AG04449 (cell line): ENCODE measurements at places on chromosomes 2 and 18.

DNA sequence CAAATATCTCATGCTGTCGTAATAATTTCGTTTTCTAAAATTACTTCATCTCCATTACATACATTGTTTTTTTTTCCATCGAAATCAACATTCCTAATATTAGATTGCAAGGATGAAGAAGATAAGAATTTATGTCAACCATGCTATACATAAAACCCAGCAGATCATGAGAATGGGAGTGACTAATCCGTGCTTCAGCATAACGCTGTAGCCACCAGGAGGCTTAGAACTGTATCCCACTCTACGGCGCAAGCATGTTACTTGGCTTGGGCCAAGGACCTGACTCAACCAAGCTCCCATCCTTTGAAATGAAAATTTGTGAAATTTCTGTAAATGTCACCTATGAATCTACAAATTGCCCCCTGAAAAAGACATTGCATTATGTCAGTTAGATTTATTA is 392.5 kb downstream of the FIGN start:
- no peak for DNase-seq

GRCh38 chr2:176819306-176819705 is 393.3 kb upstream of the HNRNPA3 start:
- DNase-seq = no peak

DNA sequence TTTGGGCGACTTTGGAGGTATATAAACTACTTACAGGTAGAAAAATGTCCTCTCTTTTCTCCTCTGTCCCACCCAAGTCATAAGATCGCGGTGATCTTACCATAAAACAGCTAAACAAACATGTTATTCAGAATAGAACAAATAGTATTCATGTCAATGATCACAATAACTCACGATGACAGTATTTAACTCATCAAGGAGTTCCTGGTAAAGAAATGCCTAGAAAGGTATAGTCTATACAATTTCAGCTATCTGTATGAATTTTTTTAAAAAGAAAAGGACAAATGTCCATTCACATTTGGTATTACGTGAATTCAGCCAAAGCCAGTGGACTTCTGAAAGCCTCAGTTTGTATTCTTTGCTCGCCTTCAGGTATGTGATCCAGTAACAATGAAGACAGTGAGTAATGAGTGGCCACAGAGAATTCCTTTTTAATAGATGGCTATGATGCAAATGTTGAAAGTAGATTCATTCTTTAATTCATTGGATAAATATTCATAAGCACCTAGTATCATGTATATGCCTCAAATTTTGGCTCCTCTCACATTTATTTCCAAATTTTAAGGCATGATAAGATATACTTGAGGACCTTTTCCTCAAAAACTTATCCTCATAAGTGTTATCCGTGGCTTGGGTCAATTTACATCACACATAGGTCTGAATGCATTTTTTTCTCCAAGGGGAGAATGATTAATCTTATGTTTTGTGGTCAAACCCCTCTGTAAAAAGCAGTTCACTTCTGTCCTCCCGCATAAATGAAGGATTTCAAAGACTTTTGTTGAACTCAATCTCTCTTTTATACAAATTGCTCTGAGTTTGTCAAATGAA is 20.3 kb downstream of the ABCB11 start:
- DNase-seq = no peak

DNA sequence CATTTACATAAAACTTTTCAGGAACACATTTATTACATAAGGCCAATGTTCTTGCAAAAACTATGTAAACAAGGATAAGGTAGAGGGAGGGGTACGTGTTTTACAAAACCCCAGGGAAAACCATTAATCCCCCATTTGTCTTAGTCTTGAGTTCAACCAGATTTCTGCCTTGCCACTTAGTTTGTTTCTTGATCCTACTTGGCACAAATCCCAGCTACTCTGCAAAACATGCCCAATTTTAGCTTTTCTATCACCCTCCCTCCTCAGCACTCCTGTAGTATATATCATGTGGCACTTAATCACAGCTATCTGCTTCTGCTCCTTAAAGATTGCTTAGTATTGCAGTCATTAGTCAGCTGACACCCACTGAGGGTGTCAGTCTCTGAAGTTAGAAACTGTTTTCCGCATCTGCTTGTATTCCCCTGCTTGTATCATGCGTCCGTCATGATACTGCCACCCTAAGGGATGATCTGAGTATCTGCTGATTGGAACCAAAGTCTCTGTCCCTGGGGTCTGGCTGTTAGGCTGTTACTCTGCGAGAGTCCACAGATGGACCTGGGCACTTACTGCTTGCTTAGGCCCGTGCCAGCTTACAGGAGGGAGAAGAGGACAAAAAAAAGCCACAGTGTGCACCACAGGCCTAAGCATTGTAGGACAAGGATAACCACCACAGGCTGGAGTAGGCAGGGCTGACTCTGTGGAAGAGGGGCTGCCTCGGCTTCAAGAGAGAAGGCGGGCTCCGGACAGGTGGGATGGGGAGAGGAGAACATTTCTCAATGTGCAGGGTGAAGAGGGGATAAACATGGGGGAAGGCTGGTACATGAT is 82.2 kb downstream of the EPAS1 start:
- DNase-seq = no peak

DNA sequence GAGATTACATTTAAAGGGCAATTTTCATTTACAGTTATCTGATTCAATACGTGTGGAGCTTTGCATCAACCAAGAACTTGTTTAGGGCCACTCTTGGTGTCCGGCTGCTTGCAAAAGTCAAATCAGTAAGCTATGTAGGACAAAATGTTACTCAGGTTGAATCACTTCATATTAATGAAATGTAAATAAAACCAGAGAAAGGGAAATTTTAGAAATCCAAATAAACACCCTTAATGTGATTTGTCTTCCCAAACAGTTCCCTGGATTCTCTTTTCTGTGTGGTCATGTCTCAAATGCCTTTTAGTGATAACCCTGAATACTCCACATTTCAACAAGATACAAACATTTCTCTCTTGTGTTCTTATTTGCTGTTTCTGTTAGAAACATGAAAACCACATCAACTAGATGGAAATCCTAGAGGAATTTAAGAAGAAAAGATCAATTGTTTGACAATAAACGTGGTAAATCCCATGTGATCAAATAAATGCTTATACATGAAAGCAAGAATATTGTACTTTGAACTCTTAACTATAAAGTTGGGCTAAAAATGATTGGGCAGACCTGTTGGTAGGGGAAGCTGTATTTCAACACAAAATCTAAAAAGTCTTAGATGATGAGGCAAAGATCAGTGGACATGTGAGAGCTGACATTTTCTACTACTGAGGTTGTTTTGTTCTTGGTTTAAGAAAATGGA is 101.3 kb downstream of the CDC42EP3 start:
- no peak for DNase-seq

DNA sequence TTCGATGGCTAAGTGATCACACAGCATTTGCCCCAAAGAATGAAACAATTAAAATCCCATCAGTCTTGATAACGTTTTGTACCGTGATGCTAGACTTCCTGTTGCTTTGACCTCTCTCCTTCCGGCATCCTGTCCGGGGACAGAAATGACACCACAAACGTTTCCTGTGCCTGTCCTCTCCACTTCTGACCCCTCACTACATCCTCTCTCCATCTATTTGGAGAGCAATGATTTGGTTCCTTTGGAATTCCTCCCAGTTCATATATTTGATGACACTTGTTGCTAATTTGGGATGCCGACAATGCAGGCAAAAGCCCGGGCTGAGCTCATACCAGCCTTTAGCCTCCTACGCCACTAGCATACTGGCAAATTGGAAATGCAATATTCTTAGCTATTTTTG is 151.2 kb upstream of the CCDC68 start:
- no peak for DNase-seq

DNA sequence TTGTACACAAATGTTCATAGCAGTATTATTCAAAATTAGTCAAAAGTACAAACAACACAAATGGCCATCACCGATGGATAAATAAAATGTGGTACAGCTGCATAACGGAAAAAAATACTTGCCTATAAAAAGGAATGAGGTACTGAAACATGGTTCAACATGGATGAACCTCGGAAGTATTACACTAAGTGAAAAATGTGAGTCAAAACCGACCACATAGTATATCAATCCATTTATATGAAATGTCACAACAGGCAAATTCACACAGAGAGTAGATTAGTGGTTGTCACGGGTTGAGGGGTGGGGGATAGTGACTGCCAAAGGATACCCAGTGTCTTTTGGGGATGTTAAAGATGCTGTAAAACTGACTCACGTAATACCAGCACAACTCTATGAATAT is 3.5 kb downstream of the SS18 start:
- no peak for DNase-seq

DNA sequence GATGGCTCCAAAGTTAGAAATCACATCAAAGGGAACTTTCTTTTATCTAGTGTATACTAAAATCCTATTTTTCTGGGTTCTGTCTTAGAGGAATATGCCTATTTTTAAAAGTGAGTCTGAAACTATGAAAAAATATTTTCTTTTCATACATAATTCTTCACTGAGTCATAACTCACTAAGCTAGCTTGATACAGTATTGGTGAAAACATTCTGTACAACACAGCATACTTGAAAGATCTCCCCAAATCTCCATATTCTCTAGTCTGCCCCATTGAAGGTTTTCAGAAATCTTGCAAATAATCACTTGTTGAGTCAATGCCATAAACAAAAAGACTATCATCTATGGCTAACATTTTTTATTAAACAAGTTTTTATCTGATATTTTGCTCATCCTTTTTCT is 44.5 kb downstream of the COL3A1 start:
- no peak for DNase-seq

DNA sequence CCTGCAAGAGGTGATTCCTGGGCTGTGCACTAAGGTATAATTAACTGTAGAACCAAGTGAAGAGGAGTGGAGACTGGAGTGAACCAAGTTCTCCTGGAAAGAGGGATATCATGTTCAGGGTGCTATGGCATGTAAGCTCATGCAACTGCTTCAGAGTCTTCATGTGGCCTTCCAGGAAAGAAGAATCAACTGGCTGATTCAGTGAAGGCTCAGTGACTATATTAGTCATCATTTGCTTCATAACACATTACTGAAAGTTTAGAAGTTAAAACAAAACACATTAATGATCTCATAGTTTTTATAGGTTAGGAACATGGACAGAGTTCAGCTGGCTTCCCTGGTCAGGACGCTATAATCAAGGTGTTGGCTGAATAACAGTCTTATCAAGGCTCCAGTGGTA is 1200.8 kb upstream of the GYPC start:
- no peak for DNase-seq

DNA sequence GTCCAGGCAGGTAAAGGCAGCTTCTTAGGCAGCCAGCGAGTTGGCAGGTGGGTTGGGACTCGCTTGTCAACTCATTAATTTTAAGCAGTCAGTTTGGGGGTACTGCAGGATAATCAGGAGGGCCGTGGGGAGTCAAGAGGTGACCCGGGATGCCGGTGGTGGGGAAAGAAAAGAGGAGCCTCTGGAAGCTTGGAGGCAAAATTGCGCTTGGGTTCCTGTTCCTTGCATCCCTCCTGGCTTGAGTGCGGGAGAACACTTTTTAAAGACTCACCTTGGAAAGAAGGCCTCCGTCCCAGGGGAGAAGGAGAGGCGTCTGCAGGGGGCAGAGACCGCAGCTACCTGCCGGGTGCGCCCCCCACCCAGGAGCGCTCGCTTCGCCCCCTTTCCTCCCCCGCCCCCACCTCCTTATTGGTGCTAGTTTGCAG is at the start of gene KCNJ3:
TSS of gene KCNJ3 (plus strand) at position 400 of the 425 bp plus-strand sequence. CDS start 81 bp downstream, outside the sequence.
- no peak for DNase-seq

- no peak for DNase-seq
These were observed 26.1 kb upstream of the SLC38A11 start for GRCh38 chr2:164981217-164981990.

- DNase-seq = no peak
These were observed 136.3 kb downstream of the NUP35 start for GRCh38 chr2:183260527-183260926.

DNA sequence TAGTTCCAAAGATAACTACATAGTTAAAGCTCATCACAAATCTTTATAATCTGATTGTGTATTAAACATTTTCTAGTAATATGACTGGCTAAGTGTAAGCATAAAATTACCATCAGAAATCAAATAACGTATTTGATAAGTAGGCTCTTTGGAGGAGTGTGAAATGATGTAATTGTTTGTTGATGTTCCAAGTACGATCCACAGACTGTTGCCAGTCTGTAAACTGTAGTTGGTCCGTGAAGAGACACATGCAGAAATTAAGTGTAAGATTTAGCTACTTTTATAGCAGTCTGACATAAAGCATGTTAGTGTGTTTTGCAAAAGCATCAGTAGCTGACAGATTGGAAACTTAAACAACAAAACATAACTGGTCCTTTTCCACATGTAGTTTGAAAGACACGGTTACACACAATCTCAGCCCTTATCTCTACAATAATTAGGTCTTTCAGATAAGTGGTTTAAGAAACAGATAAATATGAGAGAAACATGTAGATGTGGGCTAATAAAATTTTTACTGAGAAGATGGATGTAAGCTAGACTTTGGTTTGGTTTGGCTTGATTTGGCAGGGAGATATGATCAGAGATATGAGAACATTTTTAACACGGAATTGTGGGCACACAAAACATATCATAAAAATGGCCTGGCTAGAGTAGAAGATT is 115.0 kb upstream of the EPB41L5 start:
- DNase-seq = no peak

- no peak for DNase-seq
These were observed 73.9 kb upstream of the LPIN2 start for GRCh38 chr18:3086871-3087270.

- DNase-seq = no peak
These were observed 5.7 kb downstream of the ZNF385B start for GRCh38 chr2:179855673-179856072.

DNA sequence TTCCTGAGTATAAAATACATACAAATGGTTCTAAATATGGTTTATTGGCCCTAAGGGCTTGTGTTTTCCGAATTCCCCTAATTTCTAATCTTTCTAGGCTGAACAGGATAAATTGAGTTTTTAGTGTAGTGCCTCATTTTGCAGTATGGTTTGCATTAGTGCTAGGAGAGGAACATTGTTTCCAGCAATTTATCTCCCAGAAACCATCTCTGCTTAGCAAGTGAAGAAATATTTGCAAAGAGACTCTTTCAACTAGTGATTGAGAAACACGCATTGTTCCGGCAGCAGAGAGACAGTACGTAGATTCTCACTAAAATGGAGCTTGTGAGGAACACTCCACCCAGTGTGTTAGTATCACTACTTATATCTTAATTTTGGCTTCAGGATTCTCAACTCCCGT is 177.8 kb upstream of the EPAS1 start:
- peak; percentile 45 for DNase-seq

- DNase-seq = no peak
These were observed 7.7 kb downstream of the IGFBP5 start for GRCh38 chr2:216687646-216688045.

DNA sequence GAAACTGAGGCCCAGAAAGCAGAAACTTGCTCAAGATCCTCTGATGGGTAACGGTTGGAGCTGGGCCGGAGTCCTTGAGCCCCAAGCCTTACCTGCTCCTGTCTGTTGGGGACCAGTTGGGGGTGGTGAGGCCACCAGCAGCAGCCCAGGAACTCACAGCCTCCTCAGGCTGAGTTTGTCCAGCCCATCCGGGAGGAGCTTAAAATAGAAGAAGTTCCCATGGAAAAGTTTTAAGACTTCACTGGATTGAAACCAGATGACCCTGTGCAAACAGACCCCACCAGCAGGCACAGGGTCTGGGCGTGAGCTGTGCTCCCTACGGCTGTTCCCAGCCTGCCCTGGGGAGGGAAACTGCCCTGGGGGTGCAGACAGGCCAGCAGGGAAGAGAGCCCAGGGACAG is 40.6 kb upstream of the FOSL2 start:
- no peak for DNase-seq
